ENCODE measurements at places on chromosomes 4 and X.

- DNase-seq: no peak
Observed at GRCh38 chrX:70030301-70030767, 19.4 kb downstream of the AWAT2 start.

GRCh38 chr4:157035471-157035870 lies 40.5 kb upstream of the GLRB start:
- DNase-seq: no peak

DNA sequence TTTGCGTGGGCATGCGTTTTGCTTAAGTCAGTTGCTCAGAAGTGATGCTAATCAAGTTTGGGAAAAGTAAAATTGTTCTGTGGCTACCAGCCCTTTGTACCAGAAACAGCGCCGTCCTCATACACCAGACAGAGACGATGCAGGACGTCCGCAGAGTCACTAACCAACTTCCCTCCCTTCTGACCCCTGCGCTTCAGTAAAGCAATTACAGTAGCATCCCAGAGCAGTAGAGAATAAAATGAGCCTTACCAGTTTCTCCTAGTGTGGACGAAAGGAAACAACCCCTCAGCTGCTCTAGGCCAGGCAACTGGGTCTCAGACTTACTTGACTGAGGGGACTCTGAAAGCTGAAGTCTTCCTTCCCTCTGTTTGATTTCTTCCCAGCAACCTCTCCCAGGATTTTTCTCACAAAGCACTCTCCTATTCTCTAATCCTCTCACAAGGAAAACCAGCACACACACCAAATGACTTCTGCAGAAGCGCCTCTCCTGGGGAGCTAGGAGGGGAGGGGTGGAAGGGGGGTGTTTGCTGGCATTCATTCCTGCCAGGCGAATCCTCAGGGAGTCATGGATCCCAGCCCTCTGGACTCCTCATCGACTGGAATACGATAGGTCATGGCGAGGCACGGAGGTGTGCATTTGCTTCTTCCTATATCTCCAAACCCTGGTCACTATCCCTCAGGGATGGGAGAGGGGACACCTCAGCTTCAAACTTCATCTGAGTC lies 56.0 kb upstream of the MID1 start:
- DNase-seq: no peak

- DNase-seq: peak; percentile 89
Observed at GRCh38 chr4:184384056-184384809, 90.1 kb downstream of the IRF2 start.

DNA sequence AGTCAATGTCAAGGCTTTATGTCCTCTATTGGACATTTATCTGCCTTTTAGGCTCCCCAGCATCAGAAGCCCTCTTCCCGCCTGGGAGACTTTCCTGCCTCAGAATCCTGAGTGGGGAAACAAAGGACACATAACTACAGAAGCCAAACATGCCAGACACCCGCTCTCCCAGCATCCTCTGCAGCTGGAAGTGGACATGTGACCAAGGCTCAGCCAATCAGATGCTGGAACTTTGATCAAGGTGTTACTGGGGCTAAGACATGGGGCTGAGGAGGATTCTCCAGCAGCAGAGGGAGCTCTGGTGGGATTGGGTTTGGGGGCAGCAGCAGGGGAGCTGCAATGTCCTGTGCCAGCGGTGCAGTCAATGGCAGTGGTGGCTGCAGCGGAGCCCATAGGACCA lies 19.5 kb downstream of the SLC2A9 start:
- DNase-seq: no peak

- DNase-seq: no peak
Observed at GRCh38 chrX:7247346-7247745, 99.4 kb upstream of the PUDP start.
